CD4-positive, alpha-beta T cell treated with Interleukin-17A for 4 hours (primary cell): ENCODE measurements at places on chromosomes 12 and 14.

- DNase-seq = no peak
These were observed 138.2 kb upstream of the PWP1 start for GRCh38 chr12:107547389-107547788.

DNA sequence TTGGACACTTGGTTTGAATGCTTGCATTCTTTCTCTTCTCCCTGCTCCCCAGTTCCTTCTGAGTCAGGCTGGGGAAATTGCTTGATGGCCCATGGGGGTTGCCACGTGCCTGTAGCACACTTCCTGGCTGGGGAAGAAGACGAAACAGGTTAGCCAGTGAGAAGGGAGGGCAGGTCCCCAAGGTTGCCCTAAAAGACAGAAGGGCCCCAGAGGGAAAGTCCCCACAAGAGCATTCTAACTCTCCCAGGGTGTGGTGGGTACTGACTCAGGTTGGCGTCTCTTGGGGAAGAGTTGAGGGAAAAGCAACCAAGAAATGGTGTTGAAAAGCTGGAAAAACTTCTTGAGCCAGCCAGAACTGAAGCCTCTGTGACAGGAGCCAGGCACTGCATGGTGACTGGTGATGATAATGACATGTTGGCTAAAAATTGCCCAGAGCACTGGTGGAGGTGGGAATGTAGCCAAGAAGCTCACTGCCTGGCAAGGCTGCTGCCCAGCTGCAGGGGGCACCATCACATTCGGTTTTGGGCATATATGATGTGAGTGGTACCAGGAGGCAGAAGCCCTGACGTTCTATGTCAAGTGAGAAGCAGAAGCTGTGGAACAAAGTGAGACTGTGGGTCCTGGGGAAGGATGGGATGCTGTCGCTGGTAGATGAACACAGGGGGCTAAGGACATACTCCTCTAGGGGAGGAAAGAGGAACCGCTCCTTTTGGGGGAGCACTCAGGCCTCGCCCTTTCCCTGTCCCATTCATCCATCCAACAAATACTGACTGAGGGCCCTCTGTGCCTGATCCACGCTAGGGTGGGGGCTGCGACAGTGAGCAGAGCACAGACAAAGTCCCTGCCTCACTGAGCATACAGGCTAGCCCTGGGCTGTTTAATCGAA is 8.1 kb upstream of the RABGGTA start:
- peak; percentile 53 for DNase-seq

DNA sequence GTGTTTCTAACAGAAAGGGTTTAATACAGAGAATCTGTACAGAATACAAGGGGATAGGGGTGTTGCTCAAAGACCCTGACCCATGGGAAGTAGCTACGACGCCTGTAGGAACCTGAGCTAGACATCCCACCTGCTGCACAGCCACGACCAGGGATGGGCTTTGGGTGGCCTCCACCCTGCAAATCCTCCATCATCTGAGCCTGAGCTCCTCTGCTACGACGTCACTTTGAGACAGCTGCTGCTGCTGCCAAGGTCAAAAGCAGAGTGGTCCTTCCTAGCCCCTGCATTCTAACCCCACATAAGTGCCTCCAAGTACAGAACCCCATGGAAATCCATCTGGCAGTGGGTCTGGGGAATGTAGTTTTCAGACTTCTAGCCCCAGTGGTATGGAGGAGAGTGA is 43.8 kb downstream of the JAG2 start:
- no peak for DNase-seq

DNA sequence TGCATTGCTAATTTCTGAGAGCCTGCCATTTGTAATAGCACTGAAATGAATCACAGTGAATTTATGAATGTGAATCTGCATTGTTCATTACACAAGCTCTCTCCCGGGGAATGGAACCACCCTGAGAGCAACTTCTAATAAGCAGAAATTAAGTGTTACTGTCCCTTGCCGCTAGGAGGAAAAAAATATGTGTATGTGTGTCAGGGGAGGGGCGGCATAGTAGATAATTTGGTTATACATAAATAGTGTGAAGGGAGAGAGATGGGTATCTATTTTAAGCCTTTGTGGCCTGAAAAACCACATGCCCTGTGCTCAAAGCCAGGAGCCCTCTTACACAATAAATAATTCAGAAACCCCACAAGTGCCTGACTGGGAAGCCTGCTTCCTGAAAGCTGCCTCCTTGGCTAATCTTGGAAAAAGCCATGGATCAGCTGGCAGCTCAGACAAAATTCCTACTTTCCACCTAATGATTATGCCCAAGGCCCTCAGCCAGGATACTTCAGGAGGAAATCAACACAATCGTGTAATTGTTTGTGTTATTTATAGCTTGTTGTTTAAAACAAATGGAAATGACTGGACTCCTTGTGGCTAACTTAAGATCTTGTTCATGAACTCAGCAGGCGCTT is 366.2 kb upstream of the KITLG start:
- DNase-seq = no peak

DNA sequence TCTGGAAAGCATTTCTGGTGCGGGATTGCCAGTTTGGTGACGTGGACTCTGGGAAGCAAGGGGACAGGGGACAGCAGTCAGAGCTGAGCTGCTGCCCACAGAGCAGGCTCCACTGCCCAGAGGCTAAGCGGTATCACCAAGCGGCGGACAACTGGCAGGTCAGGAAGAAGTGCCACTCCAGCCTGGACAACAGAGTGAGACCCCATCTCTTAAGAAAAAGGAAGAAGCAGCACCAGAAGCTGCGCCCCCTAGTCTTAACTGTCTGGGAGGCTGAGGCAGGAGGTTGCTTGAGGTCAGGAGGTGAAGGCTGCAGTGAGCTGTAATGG is 31.8 kb upstream of the MMP17 start:
- DNase-seq = no peak

DNA sequence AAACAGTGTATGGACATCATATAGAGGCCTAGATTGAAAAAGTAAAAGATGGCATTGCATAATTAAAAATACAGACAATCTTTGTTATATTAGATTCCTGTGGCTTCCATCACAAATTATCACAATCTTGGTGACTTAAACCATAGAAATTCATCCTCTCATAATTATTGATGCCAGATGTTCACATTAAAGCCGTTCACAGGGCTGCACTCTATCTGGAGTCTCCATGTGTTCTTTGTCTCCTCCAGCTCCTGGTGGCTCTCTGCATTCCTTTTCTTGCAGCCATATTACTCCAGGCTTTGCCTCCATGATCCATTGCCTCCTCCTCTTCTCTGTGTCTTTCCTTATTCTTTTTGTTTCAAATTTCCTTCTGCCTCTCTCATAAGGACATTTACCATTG is 875.7 kb upstream of the USP15 start:
- no peak for DNase-seq

DNA sequence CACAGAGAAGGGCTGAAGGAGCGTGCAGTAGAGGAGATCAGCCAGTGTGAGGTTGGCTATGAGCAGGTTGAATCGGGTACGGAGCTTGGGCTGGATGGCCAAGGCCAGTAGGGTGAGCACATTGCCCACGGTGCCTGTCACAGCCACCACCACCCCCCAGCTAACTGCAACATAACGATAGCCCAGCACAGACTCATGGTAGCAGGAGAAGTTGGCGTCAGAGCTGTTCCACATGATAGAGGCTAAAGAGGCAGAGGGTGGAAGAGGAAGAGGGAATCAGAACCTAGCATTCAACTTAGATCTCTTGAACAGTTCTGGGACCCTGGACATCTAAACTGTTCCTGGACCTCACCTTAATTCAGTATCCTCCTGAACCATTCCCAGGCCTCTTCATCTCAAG is 668 bp downstream of the GPR84 start:
- no peak for DNase-seq

- no peak for DNase-seq
These were observed 352.8 kb downstream of the APAF1 start for GRCh38 chr12:98997899-98998298.

DNA sequence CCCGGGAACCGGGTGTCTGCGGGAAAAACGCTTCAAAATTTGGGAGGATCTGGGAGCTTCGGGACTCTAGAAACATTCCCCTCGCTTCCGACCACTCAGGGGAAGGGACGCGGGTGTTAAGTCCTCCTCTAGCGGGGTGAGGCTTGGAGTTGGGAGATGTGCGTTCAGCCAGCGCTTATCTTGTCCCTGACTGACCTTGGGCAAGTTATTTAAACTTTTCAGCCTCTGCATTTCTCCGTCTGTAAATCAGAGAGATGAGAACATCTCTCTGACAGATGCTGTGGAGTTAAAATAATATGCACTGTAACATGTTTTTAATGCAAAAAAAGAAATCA is 76.9 kb upstream of the ANO4 start:
- DNase-seq = no peak
